ENCODE measurements at places on chromosomes 7 and 10.
A peak's percentile ranks its signal among the peaks of the same experiment; 100 is the strongest.

DNA sequence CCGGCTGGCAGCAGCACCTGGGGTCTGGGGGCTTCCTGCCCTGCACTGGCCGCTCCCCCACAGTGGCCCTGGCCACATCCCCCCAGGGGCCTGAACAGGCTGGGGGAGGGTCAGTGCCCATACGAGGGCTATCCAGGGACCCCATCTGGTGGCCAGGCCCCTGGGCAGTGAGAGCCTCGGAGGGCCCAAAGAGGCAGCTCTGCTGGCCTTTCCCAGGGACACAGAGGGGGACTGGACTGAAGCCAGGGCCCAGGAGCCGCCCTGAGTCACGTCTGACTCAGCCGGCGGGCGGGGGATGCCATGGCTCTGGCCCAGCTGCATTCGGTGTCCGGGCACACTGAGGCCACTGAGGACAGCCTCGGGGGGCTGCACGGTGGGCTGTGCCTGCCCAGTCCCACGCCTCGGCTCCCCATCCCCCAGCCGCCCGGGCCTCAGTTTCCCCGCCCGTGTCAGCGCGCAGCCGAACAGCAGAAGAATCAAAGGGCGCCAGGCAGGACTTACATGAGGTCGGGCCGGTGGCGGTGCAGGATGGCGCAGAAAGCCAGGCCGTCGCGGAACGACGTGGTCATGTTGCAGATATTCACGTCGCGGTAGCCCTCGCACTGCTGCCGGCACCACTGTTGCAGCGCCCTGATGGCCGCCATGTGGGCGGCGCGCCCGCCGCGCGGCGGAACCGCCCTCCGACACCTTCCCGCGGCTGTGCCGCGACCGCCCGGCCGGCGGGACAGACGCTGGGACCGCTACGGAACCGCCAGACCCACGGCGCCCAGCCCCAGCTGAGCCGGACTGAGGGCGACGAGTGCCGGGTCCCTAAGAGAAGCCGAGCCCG, at the start of gene MICALL2:
Gene MICALL2 (minus strand): TSS at position 788 of the 829 bp plus-strand sequence. CDS start 144 bp downstream, at position 644.
- peak; percentile 65 for DNase-seq

GRCh38 chr7:20594023-20594422, 21.4 kb upstream of the ABCB5 start:
- no peak for DNase-seq

DNA sequence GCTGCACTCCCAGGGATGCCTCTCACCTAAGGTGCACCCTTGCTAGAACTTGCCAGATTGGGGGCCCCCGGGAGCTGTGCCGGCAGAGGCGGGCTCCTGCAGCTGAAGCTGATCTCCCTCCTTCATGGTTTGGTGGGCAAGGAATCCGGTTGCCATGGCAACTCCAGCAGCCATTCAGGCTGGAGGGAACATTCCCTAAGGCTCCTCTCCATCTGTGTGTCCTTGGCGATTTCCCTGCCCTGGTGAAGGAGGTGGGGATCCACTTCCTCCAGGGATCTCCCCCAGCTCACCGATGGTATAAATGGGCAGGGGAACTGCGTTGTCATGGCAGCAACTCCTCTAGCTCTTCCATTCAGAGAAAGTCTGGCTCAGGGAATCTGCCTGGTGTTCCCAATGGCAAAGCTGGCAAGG, 49.6 kb upstream of the GPR158 start:
- no peak for DNase-seq

DNA sequence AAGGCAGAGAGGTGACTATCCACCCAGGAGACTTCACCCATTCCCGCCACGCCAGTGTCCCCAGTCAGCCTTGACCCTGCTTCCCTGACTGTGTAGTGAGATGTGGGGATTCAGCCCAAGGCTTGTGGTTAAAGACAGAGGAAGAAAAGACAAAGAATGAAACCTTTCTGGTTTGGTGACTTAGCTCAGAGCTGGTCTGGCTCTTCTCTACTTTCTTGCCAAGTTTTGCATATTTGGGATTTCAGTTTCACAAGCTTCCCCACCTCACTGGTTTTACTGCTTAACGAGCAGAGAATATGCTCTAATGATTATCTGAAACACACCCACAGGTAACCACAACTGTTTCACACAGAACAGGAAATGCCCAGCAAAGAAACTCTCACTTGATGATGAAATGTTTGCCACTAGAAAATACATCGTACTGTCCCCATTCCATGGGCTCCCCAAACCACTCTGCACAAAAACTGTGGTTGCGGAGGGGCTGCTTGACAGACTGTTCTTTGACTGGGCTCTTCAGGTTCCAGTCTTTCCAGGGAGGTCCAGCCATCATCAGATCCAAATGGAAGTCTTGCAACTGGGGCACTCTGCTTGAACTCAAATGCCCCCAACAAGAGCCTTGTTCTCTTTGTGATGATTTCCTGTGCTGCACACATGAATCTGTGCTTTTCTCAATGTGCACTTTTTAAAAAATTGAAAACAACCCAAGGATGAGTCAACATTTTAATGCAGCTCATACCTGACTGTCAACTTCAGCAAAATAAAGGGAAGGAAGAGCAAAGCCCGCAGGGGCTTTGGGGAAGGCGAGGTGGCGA, 95.5 kb downstream of the CTBP2 start:
- DNase-seq: peak; percentile 50

- DNase-seq: no peak
Measured at GRCh38 chr7:79478386-79478785, 24.9 kb upstream of the MAGI2 start.

DNA sequence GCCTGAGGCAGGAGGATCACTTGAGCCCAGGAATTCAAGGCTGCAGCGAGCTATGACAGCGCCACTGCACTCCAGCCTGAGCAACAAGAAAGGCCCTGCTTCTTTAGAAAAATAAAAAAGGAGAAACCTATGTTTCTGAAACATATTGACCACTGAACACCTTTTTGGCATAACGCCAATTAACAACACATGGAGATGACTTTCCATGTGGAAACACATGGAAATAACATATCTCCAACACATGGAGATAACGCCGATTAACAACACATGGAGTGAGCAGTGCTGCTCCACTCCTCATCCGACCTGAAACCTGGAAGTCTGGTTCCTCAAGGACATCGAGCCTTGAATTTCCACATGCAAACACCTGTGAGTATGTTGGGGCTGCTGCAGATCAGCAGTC, 126.9 kb downstream of the KCNMA1 start:
- no peak for DNase-seq

GRCh38 chr10:102605712-102606111, 38.6 kb upstream of the TRIM8 start:
- no peak for DNase-seq

Data from inflammatory macrophage (primary cell).